ENCODE measurements at places on chromosomes 7 and 10.

DNA sequence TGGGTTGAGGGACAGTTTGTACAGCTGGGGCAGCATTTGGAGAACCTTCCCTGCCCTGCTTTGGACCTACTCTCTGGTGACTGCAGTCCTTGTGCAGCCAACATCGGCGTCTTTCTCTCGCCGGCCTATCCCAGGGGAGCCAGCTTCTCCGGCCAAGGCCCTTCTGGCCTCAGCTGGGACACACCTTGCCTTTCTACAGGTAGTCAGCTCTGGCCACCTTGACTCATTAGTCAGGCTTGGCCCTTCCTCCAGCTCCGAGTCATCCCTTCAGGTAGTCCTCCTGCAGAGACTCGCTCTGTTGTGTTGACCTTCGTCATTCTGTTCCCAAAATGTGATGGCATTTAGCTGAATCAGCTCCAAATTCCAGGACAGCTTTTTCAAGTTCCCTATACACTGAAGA lies 145.0 kb upstream of the CHST15 start:
- DNase-seq: no peak

GRCh38 chr7:117323305-117323850 lies 520 bp upstream of the WNT2 start:
- no peak for DNase-seq

GRCh38 chr10:113449006-113449695 lies 103.7 kb upstream of the HABP2 start:
- no peak for DNase-seq

DNA sequence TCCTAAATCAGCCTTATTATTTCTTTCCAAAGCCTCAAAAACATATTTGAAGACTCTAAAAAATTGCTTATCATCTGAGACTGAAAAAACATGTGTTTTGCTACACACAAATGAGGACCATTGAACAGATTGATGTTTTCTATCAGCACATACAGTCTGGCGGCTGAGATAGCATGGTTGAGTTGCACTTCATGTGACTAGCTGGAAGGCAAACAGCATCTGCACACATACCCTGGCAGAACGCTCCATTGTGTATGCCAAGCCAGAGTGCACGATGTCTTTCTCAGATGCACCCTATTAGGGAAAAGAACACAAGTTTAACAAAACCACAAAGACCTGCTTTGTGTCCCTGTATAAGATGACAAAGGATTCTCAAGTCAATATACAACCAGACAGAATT lies 33.0 kb downstream of the FAM25A start:
- no peak for DNase-seq

GRCh38 chr7:93765475-93765874 lies 125.1 kb downstream of the TFPI2 start:
- DNase-seq: no peak

- no peak for DNase-seq
These were observed 11.1 kb upstream of the DNMBP start for GRCh38 chr10:100020886-100021253.

GRCh38 chr7:75623390-75624133 lies 115.2 kb downstream of the HIP1 start:
- no peak for DNase-seq

DNA sequence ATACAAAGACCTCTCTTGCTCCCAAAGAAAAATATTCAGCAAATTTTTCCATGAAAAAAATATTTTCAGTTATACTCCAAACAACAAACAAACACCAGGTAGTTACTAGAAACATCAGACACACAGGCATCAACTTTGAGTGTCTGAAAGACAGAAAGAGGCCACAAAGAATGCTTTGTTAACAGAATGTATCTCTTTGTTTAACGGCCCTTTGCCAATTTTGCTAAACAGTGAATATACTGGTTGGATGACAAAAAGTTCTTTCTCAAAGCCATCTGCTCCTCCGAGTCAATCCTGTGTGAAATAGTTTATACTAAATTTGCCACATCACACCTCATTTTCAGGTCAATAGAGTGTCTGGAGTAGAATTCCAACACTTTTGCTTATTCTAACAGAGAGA lies 216.7 kb upstream of the PHF14 start:
- DNase-seq: no peak

GRCh38 chr10:128469515-128469914 lies 343.3 kb upstream of the MKI67 start:
- no peak for DNase-seq

DNA sequence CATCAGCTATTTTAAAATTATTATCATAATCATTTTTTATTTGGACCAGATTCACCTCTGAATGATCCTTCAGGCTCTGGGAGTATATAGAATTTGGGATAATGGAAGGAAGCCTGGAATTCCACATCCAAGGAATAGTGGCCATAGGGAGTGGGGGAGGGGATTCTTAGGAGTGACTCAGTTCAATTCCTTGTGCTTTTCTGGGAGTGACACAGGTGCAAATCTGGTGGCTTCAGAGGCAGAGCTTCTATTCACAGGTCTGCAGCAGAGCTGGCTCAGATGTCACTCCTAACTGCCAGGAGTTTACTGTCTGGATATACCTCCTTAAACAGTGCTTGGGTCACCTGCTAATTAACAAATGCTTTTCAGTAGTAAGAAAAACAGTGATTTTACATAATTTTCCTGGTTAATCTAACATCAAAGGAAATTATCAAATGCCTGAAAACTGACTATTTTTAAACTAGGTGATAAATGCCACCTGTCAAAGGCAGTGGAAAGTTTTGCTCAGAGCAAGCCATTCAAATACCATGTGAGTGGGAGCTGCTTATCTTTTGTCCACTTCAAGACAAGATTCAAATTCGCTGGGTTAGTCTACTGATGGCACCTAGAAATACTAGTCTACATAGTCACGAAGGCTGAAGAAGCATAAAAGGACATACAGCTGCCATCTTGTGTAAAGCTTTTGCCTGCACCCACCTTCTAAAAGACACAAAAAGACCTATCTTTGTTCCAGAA lies 106.7 kb upstream of the LAMB4 start:
- no peak for DNase-seq

DNA sequence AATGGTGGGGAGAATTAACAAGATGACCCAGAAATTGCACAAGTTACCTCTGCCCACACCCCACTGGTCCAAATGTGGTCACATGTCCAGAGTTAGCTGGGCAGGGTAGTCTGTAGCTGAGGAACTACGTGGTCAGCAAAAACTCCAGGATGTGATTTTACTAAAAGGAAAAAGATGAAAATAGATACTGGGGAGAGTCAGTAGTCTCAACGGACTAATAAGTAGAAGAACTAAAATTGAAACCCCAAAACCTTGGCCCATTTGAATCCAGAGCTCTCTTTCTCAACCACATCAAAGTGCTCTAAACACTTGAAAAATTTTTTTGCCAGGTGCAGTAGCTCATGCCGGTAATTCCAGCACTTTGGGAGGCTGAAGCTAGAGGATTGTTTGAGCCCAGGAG lies 146.3 kb downstream of the SKIDA1 start:
- DNase-seq: no peak

DNA sequence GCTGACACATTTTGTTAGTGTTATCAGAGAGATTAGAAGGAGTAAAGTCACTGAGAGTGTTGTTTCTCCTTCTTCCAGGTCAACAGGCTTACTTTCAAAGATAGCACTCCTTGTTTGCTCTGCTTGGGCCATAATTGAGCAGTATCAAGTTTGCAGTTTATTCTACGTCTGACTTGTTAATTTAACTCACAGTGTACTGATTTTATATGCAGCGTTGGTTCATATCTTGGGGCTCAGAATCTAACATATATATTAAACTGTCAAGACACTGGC lies 430.2 kb downstream of the EXOC4 start:
- DNase-seq: no peak

DNA sequence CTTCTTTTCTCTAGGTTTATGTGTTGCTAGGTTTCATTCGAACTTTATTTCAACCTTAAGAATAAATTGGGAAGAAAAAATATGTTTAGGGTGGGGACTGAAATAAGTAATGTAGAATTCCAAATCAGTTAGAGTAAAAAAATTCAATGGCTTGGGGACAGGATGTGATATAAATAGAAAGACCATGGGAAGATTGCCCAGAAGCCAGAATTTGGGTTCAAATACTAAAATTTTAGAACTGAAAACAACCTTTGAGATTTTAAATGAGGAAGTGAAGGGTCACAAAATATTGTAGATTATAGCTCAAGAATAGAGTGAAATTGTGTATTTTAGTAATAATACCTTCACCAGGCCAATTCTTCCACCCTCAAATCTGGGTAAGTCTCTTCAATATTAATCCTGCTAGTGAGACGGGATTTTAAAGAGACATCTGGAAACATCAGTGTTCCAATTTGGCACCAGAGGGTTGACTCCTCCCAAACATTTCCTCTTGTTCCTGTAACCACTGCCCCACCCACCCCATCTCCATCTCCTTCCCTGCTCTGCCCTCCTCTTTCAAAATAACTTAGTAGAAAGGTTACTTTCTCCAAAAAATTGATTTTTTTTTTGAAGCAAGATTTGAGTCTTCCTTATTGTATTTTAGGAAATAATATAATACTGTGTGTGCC lies 51.3 kb upstream of the FAM3C start:
- DNase-seq: no peak

DNA sequence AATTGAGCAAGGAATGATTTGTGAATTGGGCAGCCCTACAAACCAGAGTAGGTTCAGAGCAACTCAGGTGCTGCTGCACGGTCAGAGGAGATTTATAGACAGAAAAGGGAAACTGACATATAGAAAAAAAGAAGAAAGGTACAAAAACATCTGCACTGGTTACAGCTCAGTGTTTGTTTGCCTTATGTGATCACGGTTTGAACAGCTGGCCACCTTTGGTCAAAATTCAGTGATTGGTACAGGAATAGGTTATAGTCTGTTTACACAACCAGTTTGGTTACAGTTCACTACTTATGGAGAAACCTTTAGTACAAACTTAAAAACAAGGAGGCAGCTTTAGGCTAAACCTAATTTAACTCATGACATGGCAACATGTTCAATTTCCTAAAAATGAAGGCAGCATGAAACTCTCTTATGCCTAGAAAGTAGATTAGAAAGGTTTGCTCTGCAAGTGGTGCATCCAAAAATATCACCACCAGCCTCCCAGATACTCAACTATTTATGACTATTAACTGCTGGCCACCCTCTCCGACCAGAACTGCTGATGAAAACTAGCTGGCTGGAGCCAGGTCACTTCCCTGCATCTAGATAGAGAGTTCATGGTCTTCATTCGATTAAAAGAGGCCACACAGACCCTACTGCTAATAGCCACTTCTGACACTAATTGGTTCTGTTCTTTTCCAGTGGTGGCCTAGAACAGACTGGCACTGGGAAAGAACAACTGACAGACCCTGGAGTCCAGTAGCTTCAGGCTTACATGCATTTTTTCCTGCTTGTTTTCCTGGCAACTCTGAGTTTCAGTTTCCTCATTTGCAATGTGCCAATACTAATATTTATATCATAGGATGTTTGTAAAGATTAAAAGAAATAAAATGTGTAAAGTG lies 548.0 kb downstream of the CCSER2 start:
- no peak for DNase-seq

DNA sequence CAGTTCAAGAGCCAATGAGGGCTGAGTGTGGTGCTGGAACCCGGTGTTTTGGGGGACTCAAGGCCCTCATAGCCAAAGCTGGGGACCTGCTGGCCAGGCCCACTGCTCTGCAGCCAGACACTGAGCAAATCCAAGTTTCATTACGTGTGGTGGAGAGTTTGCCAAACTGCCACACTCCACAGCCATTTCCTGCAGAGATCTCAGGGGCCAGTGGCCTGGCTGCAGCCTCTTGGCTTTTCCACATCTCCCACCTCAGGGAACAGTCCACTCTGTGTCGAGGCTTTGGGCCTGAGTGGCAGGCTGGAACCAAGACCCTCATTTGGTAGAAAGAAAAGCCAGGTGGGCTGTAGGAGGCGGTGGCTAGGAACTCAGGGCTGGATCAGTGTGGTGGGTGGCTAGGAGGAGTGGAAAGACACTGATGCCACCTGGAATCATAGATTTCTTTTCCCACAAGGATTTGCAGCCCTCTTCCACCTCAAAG lies 3.2 kb downstream of the HOXA11 start:
- no peak for DNase-seq

DNA sequence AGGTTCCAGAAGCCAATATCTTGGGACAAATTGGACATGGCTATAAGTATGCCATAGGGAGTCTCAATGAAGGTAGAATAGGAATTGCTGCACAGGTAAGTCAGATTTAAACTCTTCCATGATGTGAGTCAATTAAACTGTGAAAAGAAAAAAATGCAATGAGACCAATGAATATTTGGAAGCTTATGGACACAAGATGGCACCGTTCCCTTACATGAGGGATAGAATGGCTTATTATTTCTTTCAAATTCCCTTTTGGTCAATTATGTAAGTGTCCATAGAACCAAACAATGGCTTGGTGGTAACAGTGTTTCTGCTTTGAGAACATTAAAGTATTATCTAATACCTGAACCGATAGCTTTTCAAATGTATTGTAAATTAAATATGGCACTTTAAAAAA lies 35.6 kb downstream of the ACADSB start:
- no peak for DNase-seq

- no peak for DNase-seq
These were observed 2.0 kb upstream of the ITGB1 start for GRCh38 chr10:32960022-32960421.

DNA sequence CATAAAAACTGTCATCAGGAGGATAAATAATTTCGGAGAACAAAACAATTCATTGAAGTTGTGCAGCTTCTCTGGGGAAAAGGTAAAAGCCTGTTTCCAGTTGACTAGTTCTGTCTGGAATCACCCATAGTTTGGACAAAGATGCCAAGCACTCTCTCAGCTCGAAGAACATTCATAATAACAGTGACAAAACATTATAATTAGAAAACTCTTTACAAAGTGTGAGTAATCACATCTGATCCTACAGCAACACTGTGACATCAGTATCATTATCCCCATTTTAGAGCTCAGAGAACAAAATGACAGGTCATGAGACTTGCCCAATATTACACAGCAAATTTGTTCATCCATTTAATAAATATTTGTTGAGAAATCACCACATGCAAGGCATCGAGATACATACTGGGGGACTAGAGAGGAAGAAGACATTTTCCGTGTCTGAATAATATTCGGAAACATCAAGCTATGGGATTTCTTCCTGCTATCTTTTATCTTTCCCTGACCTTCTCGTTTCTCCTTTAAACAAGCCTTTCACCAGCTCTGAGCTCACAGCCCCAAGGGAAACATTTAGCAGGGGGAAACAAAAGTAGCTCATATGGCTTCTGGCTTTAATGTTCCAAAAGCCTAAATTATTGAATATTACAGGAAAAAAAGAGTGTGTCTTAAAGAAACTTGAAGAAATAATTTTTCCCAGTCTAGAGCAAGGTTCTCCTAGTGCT lies 123.3 kb upstream of the GHITM start:
- no peak for DNase-seq

DNA sequence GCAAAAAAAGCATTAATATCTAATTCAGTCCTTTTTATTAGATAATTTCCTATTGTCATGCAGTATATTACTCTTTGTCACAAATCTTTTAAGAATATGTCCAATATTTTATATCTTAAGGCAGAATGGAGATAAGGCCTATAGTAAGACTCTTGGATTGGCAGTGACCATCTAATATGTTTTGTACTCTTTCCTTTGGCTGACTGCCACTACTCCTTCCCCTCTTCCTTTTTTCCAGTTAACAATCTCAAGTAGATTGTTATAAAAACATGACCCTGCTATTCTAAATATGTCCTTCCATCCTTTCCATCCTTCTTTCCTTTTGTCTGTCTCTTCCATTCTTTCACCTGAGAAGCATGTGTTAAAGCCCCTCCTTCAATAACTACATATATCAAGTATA lies 92.8 kb upstream of the TMEM168 start:
- no peak for DNase-seq

Measured in cortex of kidney (tissue), 1 donor.